ENCODE measurements at places on chromosomes 12 and 14.

DNA sequence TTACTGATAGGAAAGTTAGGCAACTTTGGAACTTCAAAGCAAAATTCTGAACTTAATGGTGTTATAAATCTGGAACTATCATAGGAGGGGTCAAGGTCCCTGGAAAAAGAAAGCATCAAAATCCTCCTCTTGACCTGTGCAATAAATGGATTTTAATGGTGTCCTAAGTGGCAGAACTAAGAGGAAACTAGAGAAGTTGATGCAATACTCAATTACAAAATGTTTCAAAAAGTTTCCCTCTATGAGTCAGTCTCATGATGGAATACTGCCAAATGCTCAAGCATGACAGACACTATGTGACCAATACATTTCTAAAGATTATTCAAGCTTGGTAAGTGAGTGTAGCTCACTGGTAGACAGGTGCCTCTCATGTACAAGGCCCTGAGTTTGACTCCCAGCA, 47.7 kb upstream of the ERGIC2 start:
- DNase-seq, result no peak

DNA sequence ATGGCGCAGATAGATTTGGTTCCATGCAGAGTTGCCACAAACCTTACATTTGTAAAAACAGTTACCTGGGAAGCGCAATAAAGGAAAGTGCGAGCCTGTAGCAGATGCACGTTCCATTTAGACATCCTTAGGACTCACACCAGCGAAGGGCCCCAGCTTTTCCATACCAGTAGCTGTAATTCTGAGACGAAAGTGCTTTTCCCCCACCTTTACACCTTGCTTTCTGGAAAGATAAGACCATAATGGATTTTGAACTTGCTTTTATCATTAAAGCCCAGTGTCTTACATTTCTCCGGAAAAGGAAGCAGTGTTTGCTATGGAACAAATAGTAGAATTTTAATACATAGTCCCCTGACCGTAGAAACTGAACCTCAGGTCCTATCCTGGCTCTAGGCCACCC, 616 bp upstream of the CCDC77 start:
- DNase-seq, result no peak

- DNase-seq, result no peak
Observed at GRCh38 chr14:35480119-35480769, 53.7 kb upstream of the INSM2 start.

DNA sequence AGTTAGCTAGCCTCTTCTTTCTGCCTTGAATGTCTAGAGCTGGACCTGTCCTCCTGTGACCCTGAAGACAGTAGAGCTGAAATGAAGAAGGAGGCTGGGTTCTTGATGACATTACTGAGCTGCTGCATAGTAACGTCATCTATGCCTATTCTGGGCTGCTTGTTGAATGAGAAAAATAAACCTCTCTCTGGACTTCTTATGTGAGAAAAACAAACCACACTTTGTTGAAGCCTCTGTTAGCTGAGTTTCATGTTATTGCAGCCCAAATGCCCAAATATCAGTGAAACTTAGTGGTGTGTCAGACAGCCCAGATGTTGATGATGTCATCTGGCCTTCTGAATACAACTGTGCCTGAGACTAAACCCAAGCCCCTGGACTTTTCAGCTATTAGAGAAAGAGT, 67.0 kb upstream of the MAX start:
- no peak for DNase-seq

- no peak for DNase-seq
Observed at GRCh38 chr14:84465880-84466279, 1064.1 kb upstream of the FLRT2 start.

- no peak for DNase-seq
Observed at GRCh38 chr12:131213896-131214442, 260.3 kb downstream of the ADGRD1 start.

DNA sequence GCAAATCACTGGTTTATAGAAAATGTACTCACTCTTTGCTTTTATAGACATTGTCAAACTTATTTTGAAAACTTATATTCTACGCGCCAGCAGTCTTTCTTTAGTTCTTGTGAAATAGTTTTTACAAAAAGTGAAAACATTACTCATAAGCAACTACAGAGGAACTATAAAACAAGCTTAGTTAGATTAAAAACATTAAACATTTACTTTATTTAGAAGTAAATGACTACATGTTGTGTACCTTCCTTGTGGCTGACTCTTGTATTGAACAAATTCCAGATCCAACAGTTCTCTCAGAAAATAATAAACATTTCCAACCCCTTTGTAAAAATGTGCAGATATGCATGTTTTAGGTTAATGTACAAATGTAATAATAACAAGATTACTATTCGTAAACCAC, 198.5 kb downstream of the SOX5 start:
- DNase-seq, result no peak

DNA sequence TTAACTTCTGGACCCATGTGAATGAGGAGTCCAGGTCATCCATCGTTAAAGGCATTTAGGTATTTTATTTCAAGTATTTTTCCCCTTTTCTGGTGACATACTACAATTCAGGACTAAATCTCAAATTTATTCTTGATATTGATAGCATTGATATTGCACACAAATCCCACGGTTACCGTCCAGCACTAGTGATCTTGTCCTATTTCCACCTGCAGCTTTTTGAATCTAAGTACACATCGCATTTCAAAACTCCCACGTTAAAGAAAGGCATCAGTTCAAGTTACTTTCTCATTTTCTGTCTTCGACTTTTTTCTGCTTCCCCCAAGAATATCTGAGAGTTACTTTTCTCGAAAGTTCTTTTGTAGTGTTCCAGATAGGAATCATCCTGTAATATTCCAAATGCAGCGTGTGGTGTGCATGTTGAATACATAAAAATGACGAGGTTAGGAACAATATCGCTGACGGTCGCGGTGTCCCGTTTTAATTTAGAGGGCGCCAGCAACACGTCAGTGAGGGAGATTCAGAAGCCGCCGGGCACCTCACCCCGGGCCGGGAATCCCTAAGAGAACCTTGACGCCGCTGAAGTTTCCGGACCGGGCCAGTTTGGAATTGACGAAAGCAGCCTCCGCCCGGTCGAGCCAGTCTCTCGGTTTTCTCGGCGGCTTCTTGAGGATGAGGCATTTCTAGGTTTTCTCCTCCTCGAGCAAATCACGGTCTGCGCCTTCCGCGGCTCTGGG, 569 bp upstream of the RGS6 start:
- no peak for DNase-seq

DNA sequence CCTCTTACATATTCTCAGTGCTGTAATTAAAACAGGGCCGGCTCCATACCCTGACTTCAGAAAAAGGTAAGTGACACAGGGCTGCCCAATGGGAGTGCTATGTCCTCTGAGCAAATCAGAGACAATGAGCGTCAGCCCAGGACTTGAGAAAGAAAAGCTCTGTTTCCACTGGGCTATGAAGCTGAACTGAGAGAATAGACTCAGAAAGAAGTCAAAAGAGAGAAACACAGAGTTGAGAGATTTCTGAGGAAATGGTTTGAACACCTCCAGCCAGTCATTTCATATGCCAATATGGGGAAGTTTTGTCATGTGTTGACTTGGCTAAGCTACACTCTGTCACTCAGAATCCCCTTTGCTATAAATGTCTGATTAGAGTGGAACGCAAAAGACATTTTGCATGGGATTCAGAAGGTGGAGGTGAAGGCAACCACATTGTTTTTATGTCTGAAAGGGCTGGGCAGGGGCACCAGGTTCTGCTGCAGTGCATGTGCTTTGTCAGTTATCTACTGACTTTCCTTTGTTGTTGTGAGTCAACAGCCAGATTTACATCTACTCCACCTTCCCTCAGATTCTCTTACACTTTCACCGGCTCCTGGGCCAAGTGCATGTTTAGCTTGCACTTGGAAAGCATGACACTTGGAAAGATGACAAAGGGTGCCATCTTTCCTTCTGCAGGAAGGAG, 313.3 kb downstream of the DUSP6 start:
- no peak for DNase-seq

DNA sequence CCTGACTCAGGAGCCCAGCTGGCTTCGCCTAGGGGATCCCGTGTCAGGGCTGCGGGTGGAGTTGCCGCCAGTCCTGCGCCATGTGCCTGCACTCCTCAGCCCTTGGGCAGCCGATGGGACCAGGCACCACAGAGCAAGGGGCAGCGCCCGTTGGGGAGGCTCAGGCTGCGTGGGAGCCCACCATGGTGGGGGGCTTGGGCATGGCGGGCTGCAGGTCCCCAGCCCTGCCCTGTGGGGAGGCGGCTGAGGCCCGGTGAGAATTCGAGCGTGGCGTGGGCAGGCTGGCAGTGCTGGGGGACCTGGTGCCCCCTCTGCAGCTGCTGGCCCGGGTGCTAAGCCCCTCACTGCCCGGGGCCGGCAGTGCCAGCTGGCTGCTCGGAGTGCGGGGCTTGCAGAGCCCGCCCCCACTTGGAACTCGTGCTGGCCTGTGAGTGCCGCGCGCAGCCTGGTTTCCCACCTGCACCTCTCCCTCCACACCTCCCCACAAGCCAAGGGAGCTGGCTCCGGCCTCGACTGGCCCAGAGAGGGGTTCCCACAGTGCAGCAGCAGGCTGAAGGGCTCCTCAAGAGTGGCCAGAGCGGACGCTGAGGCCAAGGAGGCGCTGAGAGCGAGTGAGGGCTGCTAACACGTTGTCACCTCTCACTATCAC, 135.1 kb upstream of the SEL1L start:
- DNase-seq, result no peak

- DNase-seq, result no peak
Observed at GRCh38 chr12:124487066-124487833, 80.2 kb downstream of the NCOR2 start.

DNA sequence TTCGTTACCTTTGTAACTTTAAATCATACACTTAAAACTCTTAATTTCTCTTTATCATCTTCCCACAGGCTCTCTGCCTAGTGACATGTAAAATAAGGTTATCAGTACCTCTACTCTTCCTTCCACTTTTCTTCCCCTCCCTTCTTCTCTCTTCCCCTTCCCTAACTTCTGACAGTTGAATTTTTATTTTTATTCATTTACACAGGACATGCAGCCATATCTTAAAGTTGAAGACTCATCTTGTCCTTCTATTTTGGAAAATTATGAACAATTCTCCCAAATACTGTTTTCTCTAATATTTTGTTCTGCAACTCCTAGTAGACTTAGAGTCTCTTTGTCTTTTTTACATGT, 263.9 kb downstream of the FBXL14 start:
- DNase-seq, result no peak

- DNase-seq, result no peak
Observed at GRCh38 chr12:97017213-97017612, 110.2 kb downstream of the NEDD1 start.

DNA sequence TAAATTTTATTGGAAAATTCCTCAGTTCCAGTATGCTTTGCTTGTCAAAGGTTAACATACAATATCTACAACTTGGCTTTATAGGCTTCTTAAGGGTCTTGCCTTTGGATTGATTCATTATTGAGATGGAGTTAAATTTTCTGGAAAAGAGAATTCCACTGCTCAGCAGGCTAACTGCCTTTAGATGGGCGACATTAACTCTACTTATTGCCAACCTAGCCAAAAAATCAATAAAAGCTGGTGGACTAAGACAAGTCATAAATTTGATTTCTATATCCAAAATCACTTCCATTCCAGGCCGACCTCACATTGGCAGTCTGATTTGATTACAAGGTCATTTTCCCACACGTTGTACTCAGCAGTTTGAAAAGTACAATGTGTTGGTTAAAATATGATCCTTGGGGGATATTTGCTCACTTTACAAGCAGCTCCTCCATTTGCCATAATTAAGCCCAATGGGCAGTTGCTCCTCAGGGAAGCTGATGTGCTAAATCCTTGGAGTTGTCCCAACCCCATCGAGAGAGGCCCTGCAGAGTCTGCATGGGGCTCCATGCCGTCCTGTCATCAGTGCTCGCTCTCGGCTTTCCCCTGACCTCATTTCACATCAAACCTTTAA, 36.1 kb upstream of the CRY1 start:
- DNase-seq, result no peak

- no peak for DNase-seq
Observed at GRCh38 chr12:47377414-47378221, 297.9 kb upstream of the AMIGO2 start.

DNA sequence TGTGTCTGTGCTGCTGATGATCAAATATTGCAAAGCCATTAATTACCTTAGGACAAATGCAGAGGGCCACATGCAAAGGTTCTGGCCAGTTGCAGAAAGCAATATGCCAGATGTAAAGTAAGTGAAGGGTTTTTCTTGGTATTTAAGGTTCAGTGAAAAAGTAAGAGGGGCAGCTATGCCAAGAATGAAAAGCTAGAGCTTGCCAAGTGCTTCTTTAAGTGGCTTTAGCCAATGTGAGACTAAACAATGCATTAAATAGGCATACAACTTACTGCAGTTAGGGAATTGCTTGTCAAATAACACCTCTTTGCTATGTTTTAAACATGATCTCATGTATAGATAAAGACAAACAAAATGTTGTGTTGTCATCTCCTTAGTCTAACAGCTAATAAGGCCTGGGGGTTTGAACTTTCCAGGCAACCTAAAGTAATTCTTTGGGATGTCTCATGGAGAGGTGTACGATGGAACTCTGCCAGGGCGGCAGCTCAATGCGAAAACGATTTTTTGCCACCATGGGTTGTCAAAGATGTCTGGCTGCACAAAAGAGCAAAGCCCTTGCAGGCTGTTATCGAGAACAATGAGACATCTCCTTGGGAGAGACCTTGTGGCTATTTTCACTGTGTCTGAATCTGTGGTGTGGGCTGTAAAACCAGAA, 12.0 kb downstream of the IGF1 start:
- DNase-seq, result no peak

GRCh38 chr12:8077207-8077606, 4.9 kb upstream of the NECAP1 start:
- DNase-seq, result no peak

GRCh38 chr14:57491640-57492039, 2.0 kb downstream of the CCDC198 start:
- DNase-seq, result no peak

GRCh38 chr14:64324461-64324860, 30.3 kb upstream of the ESR2 start:
- no peak for DNase-seq

DNA sequence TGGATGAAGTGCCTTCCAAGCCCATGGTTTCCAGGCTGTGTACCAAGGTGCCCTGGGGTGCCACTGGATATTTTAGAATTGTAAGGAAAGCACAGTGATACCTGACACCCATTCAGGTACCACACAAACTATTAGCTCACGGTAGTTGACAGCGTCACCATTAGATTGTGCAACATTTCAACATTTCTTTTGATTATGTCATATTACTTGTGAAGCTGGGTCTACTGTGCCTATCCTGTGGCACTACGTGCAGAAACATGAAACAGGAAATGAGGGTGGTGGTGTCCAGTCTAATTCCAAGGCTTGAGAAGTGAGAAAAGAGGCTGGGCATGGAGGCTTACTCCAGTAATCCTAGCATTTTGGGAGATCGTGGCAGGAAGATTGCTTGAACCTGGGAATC, 75.5 kb upstream of the CPM start:
- DNase-seq, result no peak

GRCh38 chr14:94752591-94753436, 17.1 kb downstream of the GSC start:
- DNase-seq, result no peak

DNA sequence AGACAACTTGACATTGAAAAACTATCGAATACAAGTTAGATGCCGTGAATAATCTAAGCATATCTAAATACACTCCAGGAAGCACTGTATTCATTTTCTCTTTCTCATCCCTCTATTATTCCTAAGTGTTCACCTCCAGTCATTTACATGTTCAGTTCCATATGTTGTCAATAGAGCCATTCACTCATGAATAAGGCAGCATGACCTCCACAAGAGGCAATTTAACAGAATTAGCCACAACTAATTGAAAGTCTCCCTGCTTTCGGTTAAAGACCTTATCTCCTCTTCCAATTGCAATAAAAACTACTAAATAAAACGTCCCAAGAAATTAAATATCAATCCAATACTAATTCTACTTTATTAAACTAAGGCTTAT, 1.8 kb downstream of the LRIG3 start:
- no peak for DNase-seq
